ENCODE measurements at places on chromosomes 7 and 10. TPM values are rescaled to one million over a fixed set of nuclear protein-coding genes. Genes with fewer than 3 reads are reported as not detected.

GRCh38 chr10:129369566-129369965 lies 97.5 kb upstream of the MGMT start:
- no peak for DNase-seq

GRCh38 chr10:126243306-126243705 lies 145.0 kb downstream of the ADAM12 start:
- no peak for DNase-seq

- no peak for DNase-seq
Observed at GRCh38 chr7:1009747-1010146, 26.8 kb downstream of the CYP2W1 start.

ARMC3 gene
- 5.1 TPM for total RNA-seq

GRCh38 chr10:16904049-16904448 lies 86.8 kb upstream of the RSU1 start:
- no peak for DNase-seq

DNA sequence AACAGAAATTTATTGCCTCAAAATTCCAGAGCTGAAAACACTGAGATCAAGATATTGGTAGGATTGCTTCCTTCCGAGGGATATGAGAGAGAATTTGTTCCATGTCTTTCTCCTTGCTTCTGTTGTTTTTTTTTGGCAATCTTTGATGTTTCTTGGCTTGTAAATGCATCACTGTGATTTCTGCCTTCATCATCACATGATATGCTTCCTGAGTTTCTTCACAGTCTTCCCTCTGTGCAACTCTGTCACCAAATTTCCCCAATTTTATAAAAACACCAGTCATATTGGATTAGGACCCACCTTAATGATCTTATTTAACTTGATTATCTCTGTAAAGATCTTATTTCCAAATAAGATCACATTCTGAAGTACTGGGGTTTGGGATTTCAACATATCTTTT lies 14.7 kb downstream of the TMEM236 start:
- no peak for DNase-seq

DNA sequence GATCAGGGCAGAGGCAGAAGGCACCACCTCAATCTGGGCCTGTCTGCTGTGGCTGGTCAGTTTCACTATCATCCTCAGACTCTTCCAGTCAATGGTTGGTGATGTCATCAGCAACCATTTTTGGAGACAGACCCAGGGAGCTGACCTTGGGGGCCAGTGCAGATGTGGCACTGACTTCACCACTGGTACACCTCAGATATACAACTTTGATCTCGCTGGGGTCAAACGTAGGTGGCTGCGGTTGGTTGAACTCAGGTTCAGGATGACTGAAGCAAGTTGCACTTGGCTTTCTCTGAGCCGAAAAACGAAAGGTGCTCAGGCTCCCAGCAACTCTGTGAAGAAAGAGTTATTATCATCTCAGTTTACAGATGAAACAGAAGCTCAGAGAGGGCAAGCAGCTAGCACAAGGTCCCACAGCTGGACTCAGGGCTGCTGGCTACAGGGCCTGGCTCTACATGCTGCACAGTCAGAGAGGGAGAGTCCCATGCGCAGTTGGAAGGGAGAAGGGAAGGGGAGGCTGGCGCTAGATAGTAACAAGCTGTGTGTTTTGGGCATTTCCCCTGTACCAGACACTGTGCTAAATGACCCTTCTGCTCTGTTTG lies 27.2 kb downstream of the ANKRD16 start:
- DNase-seq: no peak

DNA sequence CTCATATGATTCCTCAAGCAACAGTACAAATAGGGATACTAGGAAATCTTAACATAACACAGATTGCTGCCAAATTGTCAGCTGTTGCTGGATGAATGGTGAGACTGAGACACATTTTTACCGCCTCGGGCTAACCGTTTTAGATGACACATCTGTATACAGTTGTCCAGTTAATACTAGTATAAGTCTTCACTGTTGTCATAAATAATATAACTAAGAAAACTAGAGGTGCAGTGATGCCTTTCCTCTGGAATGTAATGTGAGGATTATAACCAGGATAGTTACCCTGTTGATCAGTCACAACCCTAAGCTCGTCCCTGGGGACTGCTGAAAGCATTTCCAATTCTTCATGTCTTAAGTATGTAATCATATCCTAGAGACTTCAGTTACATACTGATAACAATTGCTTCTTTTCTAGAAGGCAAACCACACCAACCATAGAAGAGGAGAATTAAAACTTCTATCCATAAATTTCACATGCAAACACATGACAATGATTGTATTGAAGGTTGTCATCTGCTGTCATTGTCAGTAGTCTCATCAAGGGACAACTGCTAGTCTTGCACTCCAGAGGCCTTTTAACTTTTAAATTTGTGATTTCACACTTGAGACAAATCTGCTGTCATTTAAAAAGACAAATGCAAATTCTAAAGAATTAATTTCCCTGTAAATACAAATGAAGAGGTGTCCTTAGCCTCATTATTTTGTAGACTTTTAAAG lies 100.4 kb upstream of the SEMA3D start:
- no peak for DNase-seq

VIPR2 gene
- total RNA-seq: 0.47 TPM

SCART1 gene
- 0.47 TPM for total RNA-seq

- peak; percentile 60 for DNase-seq
Observed at GRCh38 chr10:117004227-117005025, 561 bp downstream of the SHTN1 start.

DNA sequence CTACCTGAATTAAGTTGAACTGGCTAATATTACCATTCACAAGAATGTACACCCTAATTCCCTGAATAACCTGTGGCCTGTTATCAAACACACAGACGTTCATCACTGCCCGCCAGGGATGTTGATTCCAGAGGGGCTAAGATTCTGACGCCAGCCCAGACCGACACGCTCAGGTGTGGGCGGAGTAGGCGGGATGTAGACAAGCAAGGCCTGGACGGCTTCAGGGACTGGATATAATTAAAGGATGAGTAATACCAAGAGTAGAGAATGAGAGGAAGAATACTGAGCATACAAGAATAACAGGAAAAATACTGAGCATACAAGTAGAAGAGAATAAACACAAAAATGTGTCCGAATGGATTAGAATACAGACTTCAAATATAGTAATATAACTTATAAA lies 29.0 kb downstream of the CUBN start:
- no peak for DNase-seq

DNA sequence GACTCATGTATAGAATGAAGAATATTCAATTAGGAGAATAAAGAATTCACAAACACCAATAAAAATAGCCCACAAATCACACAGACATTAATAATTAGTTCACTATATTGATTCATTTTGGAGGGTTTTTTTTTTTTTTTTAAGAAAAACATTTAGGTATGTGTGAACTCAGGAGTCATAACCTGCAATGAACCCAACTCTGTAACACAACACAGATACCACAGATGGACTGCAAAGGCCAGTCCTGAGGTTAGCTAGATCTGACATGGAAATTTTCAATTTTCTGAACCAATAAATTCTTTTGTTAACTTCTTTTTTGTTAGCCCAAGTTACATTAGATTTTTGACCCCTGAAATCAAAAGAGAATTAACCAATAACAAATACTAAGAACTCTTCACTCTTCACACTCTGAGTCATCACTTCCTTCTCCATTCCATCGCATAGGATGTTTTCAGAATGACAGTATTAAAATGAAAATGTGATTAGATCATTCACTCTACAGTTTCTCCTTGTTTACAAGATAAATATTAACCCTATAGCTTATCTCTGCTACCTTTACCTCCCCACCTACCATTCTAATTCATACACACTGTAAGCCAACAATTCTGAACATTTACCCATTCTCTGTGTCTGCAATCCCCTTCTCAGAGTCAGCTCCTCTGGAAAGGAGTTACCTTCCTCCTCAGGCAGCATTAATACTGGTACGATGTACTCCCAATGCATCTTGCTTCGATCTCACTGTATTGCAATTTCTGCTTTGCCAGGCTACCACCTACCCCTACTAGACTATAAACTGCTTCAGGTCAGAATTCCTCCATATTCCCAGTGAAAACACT lies 141.5 kb downstream of the LRRN3 start:
- DNase-seq: no peak

GRCh38 chr7:118945911-118946682 lies 721.6 kb downstream of the ANKRD7 start:
- DNase-seq: no peak

- no peak for DNase-seq
Observed at GRCh38 chr10:90458054-90458453, 399.8 kb downstream of the HTR7 start.

ZCWPW1 gene
- total RNA-seq: 4.2 TPM

- peak; percentile 66 for DNase-seq
Observed at GRCh38 chr10:49187950-49188761, at the start of gene TMEM273. Gene TMEM273 (minus strand): TSS chr10:49188391. CDS start chr10:49188336, 55 bp downstream.

DNA sequence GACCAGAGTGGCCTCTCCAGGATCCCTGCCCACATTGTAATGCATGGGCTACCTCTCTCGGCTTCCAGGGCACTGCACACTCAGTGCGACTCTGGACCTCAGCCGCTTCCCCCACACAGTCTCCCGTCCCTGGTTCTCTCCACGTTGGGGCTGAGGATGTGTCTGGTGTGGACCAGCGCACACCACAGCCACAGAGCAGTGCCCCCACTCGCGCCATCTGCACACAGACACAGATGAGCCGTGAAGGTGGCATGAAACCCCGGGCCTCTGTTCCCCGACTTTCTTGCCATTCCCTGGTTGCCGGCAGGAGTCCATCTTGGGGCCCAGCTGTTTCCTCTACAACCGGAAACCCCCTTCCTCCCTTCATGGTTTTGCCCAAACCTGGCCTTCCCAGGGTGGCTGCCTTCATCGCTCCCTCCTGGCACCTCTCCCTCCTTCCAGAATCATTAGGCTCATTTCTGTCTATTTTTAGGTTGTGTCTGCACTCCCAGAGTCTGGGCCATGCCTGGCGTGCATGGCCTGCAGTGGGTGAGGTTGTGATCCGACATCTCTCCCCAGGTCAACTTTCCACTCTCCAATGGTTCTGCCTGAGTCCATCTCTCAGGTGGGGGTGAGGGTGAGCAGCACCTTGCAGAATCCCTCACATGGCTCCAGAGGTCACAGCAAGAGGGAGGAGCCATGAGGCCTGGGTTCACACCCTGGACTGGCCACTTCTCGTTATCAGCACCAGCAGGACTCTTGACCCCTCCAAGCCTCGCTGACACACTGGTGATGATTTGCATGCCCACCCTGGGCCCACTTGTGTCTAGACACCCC lies 10.1 kb downstream of the RASGEF1A start:
- no peak for DNase-seq

DNA sequence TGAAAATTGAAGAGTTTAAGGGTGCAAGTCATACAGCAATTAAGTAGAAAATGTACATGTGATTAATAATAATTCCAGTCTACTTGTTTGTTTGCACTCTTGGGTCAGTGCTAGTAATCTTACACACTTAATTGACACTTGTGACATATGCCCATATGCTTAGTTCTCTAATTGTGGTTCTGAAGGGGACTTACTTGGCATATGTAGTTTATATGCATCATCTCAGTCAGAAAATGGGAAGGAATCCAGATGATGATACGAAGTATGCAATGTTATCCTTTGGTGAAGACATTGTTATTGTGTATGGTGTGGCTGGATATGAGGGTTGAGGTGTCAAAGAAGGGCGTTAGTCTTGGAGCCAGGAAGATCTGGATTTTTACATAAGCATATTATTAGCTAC lies 193.5 kb upstream of the HDAC9 start:
- no peak for DNase-seq

DNA sequence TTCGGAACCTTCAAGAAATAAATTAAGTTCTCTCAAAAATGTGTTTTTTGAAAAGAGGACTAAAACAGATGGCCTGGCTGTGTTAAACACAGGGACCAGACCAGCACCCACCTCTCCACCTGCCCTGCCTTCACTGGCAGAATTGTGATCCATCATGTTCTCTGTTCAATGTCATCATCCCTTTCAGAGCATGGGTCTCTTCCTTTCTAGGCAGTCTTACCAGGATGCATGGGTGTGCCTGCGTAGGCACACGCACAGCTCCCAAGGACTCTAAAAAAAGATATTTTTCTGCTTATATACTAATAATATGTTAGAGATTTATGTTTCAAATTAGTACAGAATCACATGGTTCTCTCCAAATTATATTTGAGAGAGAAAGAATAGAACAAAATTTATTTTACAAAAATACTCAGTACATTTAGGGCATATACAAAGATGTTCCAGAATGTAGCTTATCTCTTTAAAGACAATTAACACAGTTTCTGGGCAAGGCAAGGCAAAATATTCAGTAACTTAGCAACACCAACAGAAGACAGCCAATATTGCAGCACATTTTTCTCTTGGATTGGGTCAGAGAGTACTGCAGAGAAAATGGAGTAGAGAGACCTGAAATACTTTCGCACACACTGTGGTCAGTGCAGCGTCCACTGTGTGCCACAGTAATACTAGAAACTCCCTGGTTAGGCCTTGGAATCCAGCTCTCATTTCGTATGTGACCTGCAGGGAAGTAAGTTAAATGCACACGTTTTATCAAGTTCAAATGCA lies 52.8 kb downstream of the EGFR start:
- no peak for DNase-seq

DNA sequence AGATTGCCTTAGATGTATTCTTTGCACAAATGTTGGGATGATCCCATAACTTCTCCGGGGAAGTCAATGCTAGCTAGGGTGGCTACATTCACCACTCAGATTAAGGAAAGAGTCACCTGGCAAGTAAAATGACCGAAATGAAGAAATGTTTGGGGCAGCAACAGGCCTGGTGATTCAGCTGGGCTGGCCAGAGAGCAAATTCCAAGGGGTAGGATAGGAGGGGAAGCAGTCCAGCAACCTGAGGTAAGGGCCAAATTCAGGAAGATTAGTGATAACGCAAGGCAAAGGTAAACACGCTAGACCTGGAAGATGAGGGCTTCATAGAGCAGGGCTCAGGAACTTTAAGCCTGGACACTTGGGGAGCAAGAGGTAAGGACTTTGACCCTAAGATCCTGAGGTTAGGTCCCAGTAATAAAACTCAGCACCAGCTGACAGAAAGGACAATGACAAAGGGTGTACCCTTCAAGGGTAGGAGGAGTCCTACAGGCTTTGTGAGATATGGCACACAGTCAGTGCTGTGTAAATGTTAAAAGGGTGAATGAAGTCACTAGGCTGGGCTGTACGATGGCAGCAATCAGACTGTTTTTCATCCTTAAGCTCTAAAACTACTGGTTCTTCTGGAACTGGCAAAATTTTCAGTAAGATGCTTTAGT lies 22.7 kb upstream of the SMNDC1 start:
- no peak for DNase-seq

GRCh38 chr7:19984231-19984632 lies 210.8 kb upstream of the TMEM196 start:
- no peak for DNase-seq

DNA sequence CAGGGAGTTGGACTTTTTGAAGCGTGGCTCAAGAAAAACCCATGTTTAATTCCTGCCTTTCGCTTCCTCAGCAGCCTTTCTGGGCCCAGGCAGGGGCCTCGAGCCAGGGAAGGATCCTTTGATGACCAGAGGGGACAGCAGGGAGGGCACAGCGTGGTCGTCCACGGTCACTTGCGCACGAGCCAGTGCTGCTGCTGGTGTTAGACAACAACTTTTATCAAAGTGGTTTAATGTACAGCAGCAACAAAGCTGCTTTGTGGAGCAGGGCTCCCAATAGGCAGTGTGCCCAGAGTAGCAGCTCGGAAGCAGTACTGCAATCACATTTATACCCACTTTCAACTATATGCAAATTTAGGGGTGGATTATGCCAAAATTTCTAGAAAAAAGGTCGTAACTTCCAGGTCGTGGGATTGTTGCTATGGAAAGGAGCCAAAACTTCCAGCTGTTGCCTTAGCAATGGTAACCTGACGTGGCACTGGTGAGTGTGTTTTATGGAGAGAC lies 6.1 kb downstream of the GIMAP1 start:
- no peak for DNase-seq

GIMAP4 gene
- total RNA-seq: 11.4 TPM

All from occipital lobe (tissue), 3 donors.